ENCODE measurements at places on chromosomes 5 and 9. TPM values are rescaled to one million over a fixed set of nuclear protein-coding genes. Genes with fewer than 3 reads are reported as not detected.

TSSK1B gene
- polyA plus RNA-seq: not detected

PRDM9 gene
- polyA plus RNA-seq: not detected

ACOT12 gene
- not detected for polyA plus RNA-seq

PALM2AKAP2 gene
- polyA plus RNA-seq: 30.4 TPM

WNT8A gene
- not detected for polyA plus RNA-seq

GRCh38 chr5:66169534-66169933, 25.4 kb downstream of the SREK1 start:
- DNase-seq: no peak

- no peak for DNase-seq
These were observed 5.6 kb upstream of the ARL15 start for GRCh38 chr5:54315736-54316528.

GRCh38 chr5:119541716-119542115, 87.6 kb upstream of the FAM170A start:
- DNase-seq: no peak

- DNase-seq: no peak
These were observed 36.6 kb downstream of the CTNNA1 start for GRCh38 chr5:138789771-138790242.

- no peak for DNase-seq
These were observed 34.3 kb upstream of the RNF130 start for GRCh38 chr5:180105827-180106312.

Measured in hindlimb muscle (tissue), 1 donor.